ENCODE measurements at places on chromosomes 1 and 21.

GRCh38 chr1:30988045-30988444 is 77.5 kb downstream of the PUM1 start:
- no peak for DNase-seq

GRCh38 chr1:25816112-25816718 is 3.5 kb upstream of the MTFR1L start:
- no peak for DNase-seq

DNA sequence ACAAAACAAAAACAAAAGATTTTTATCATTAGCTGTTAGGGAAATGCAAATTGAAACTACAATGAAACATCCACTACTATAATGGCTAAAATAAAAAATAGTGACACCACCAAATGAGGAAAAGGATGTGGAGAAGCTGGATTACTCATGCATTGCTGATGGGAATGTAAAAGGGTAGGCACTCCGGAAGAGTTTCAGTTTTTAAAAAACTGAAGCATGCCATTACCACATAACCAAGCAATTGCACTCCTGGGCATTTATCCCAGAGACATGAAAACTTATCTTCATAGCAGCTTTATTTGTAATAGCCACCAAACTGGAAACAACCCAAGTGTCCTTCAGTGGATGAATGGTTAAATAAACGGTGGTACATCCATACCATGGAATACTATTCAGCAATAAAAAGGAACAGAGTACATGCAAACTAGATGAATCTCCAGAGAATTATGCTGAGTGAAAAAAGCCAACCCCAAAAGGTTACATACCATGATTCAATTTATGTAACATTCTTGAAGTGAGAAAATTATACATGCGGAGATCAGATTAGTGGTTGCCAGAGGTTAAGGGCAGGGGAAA is 14.5 kb upstream of the CFAP298 start:
- DNase-seq, result no peak

DNA sequence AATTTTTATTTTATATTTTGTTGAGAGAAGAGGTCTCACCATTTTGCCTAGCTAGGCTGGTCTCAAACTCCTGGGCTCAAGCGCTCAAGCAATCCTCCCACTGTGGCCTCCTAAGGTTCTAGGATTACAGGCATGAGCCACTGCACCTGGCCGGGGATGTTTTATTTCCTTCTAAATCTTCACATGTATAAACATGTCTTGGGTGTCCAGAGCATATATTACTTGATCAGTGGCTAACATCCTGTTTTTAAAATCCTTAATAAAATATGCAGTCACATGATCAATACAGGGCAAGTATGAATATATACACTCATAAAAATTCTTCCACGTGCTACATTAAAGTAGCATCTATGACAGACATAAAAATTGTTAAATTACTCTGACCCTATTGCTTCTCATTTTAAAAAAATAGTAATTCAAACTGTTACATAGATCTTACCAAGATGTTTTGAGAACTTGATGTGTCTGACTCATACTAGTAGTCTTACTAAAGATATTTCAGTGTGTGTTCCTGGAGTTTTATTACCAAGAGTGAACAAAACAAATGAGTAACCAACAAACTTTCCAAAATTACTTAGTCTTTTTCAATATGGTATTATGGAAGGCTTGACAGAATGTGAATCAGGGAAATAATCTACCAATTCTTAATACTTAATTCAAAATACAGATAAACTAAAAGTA is 222.5 kb downstream of the SLC45A1 start:
- no peak for DNase-seq

DNA sequence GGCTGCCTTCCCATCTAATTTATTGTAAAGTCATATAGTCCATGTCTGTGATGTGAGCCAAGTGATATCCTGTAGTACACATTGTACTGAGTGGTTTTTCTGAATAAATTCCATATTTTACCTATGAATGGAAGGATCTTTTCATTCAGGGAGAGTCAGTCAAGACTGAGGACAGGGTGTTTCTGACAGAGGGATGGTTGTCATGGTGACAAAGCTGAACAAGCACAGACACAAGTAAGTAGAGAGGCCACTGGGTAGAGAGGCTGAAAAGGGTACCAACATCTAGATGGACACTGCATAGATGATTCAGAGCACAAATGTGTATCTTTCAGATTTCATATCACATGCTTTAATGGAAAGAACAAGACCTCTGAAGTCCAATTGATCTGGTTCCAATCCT is 22.6 kb upstream of the IL20 start:
- no peak for DNase-seq

DNA sequence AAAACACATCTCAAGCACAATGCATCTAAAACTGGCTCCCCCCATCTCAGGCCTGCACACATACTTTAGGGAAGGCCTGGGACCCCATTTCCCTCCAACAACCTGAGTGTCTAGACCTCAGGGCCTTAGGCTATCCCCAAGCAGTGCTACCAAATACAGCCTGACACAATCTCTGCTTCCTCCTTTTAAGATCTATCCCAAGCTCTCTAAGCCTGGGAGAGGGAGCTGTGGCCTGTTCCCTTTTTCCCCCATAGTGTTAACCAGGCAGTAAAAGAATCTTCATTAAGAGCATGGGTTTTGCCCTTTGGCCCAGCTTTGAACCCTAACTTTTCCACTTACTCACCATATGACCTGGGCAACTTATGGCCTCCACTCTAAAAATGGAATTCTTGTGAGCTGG is 10.8 kb upstream of the COL8A2 start:
- DNase-seq, result no peak

- no peak for DNase-seq
These were observed 13.9 kb upstream of the MYCL start for GRCh38 chr1:39915499-39916129.

DNA sequence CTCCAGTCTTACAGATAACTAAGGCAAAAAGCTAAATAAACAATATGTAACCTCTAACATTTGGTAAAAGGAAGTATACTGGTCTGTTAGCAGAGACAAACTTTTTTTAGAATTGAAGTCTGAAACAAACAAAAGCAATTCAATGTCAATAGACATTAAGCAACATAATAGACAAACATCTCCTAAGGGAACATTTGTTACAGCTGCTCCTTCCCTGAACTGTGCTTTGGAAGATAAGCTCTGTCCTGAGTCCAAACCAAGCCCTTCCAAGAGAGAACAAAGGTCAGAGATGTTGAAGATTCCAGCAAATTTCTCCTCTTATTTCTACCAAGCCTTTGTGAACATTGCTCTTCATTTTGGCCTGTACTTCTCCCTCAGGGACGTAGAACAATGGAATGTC is 25.3 kb downstream of the FMO2 start:
- no peak for DNase-seq

DNA sequence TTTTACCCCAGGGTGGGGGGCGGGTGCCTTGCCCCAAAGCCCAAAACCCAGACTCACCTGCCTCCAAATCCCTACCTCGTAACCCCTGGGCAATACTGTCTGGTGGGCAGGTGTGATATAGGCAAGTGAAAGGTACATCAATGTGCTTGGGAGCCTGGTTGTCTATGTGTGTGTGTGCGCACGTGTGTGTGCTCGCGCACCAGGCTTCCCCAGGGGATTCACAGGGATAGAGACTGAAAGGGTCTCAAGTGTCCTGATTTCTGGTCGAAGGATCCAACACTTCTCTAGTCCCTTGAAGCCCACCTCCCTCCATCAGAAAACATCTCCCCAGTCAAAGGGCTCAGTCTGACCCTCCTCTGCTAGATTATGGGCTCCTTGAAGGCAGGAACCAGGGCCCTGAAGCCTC is 28.9 kb upstream of the EPB41 start:
- DNase-seq, result no peak

DNA sequence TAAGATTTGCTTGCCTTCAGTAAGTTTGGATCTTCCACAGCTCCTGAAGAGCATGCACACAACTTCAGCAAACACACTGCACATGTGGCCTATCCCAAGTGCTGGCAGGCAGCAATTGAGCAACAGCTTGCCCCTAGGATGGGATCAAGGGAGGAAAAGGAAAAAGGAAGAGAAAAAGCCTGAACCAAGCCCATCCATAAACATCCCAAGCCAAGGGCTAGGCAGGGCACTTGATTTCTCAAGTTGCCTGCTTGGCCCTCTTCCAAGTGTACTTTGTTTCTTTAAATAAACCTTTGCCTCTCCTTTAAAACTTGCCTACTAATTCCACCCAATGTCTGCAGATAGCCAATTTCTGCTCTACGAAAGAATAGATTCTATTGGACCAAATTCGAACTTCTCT is 49.0 kb upstream of the OLFM3 start:
- DNase-seq, result no peak

- no peak for DNase-seq
These were observed 15.4 kb downstream of the NOL9 start for GRCh38 chr1:6538956-6539355.

DNA sequence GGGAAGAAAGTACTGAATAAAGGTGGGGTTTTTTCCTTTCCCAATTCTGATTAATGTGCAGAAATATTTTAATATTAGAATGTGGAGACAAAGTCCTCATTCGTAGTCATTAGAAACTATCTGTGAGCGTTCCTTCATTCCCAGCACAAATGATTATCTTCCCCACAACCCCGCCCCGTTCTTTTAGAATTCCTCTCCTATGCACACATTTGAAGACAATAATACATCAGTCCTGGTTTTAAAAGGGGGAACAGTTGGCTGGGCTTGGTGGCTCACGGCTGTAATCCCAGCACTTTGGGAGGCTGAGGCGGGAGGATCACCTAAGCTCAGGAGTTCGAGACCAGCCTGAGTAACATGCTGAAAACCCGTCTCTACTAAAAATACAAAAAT is 876 bp downstream of the ALDH9A1 start:
- no peak for DNase-seq

DNA sequence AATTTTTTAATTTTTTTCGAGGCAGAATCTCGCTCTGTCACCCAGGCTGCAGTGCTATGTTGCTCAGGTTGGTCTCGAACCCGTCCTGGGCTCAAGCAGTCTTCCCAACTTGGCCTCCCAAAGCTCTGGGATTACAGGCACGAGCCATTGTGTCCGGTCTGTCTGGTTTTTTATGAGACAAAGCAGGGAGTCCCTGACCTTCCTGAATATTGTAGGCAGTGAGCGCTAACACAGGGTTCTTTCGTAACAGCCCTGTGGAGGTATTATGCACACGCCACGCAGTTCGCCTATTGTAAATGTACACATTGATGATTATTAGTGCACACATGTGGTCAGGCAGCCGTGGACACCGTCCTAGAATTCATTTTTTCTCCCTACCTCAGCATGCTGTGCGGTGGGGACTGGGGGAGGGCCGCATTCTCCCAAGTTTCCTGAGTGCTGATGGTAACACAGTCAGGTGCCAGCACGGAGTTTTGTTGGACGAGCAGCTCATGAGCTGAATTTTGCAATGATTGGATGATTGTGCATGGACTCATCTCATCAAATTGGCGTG is 19.6 kb downstream of the SPSB1 start:
- no peak for DNase-seq

DNA sequence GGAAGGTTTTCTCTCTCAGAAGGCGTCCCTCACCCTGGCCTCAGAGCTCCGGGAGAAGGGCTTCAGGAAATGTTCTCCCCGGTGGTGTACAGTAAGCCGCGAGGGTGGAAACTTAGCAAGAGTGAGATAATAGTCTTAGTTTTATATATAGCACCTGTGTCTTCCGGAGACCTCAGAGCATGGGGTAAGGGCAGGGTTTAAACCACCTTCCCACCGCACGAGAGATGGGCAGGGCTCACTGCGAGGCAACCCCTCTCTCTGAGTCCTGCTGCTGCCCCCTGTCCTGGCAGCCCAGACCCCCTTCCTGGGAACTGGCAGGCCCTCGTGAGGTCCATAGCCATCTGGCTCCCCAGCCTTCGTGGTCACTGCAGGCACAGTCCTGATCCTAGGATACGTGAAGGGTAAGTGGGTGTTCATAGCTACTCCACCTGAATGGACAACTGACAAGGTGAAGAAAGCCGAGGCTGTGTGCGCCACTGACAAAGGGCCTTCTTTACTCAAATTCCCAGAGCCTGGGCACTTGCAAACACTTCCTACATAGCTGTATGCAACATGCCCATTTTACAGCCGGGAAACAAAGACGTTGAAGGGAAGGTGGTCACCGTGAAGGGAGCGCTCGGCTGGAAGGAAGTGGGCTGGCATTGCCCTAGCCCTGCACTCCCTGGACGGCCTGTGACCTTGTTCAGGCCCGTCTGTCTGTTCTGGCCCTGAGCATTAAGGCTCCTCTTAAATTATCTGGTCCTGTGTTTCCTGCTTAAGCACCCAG is 26.9 kb downstream of the ITPKB start:
- no peak for DNase-seq

DNA sequence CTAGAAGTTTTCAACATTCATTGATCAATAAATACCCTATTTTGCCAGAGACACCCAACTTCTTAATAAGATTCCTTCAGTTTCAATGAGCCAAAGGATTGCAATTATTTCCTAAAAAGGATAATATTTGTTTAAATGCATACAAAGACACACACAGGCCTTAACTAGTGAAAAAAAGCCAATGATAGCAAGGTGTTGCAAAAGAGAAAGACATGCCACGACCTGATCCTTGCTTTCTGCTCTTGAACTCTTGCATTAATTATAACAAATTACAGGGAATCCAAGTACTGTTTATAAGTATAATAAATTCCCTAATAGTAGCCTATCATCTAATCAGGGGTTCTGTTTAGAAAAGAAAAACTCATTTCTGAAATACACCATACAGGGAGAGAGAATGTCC is 131.1 kb downstream of the PTPN14 start:
- DNase-seq, result no peak

DNA sequence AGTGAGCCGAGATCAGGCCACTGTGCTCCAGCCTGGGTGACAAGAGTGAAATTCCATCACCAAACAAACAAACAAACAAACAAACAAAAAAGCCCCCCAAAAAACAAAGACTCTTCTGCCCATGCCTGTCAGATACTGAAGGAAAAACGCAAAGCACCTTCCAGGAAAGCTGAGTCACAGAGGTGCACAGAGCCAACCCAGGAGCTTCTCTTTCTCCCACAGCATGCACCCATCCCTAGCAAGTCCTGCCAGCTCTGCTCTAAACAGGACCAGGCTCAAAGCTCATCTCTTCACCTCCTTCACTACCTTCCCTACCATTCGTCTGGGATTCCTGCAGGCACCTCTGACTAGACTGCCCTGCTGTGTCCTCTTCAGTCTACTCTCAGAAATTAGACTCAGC is 46.5 kb downstream of the ETS2 start:
- no peak for DNase-seq

DNA sequence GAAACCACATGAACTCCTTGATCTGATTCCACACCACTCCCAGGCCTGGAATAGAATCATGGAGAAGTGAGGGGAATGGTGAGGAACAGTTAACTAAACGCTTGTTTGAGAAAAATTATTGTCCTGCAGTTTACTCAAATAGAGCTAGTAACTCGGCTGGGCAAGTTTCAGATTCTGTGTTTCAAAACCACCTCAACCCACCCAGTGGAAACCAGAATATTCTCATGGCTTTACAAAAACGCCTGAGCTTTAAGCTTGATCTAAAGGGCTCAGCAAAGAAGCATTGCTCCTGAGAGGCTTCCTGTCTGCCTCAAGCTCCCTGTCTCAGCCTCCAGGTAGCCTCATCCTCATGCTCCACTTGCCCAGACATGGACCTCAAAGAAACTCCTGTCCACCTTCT is 16.6 kb downstream of the TCHHL1 start:
- no peak for DNase-seq
